ENCODE measurements at places on chromosomes 5 and 9.

GRCh38 chr5:65837139-65837538 lies 89.2 kb upstream of the ERBIN start:
- no peak for DNase-seq
- H3K36me3 ChIP-seq, result no peaks in the 10 kb centered on the region
- H3K4me1 ChIP-seq, result no peaks in the 10 kb centered on the region
- no peak overlapping the region for H3K27ac ChIP-seq

DNA sequence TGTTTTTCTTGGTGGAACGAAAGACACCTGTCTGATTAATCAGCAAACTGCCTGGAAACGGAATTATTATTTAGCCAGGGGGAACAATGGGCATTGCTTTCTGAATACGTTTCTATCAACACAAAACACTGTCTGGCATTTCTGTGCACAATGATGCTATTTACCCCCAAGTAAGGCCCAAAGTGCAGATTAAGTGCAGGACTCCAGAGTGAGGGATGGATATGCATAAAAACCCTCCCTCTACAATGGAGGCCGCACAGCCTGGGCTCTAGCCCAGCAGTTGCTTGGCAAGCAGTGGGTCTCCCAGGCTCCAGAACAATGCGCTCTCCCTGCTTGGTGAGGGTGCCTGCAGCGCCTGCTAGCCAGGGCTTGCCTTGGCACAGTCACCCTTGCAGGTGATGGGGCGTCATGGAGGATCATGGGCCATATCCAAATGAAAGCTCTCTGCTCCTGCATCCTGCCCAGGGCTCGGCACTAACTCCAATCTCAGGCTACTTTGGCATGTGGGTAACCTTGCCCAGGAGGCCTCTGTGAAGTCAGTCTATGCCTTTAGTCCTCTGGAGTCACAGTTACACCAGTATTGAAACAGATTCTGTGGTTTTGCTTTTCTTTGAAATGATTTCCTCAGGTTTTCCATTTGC lies 11.5 kb upstream of the SPATA24 start:
- DNase-seq, result no peak

DNA sequence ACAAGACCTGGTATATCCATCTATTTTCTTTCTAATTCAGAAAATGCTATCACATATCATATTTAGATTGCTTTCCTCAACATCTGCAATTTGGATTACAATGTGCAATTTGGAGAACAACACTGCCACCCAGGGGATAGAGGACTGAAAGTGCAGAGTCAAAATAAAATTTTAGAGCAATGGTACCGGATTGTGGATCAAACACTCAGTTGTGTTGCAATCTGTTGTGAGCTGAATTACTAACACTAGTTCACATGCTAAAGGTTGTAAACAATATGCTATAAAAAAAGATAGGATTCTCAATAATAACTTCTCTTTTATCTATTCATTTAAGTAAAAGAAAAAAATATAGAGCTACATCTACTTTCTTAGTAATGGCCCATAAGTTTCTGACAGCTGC lies 11.9 kb upstream of the SRFBP1 start:
- H3K4me3 ChIP-seq, result no peak overlapping the region
- no peak overlapping the region for H3K27ac ChIP-seq
- no peaks in the 10 kb centered on the region for H3K4me1 ChIP-seq
- DNase-seq, result no peak

- H3K36me3 ChIP-seq, result no peaks in the 10 kb centered on the region
- H3K4me1 ChIP-seq, result no peaks in the 10 kb centered on the region
- H3K27me3 ChIP-seq, result no peaks in the 10 kb centered on the region
- no peak overlapping the region for H3K4me3 ChIP-seq
- no peak overlapping the region for H3K27ac ChIP-seq
These were observed 93.6 kb downstream of the ROR2 start for GRCh38 chr9:91856419-91856818.

DNA sequence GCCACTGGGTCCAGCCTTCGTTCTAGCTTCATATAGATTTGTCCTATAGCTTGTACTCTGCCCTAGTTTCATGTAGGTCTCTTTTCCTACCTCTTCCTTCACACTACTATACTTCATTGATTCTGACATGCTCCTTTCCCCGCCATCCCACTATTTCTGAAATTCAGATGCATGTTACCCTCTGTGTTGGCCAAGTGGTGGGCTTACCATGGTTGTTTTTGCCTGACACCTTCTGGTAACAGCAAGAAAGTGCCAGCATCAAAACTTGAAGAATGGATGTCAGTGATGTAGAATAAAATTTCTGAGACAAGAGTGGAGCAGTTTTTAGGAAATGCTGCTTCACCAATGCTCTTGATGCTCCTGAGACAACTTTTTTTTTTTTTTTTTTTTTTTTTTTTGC lies 19.5 kb upstream of the SERINC5 start:
- no peaks in the 10 kb centered on the region for H3K4me1 ChIP-seq
- no peak for DNase-seq
- no peak overlapping the region for H3K27ac ChIP-seq
- H3K27me3 ChIP-seq, result no peaks in the 10 kb centered on the region
- H3K36me3 ChIP-seq, result no peaks in the 10 kb centered on the region

GRCh38 chr9:133715866-133716563 lies 22.1 kb downstream of the SARDH start:
- no peaks in the 10 kb centered on the region for H3K36me3 ChIP-seq
- no peaks in the 10 kb centered on the region for H3K27me3 ChIP-seq
- no peak overlapping the region for H3K4me3 ChIP-seq
- no peak for DNase-seq

GRCh38 chr5:63043792-63044191 lies 465.2 kb downstream of the LRRC70 start:
- no peak overlapping the region for H3K27ac ChIP-seq
- no peaks in the 10 kb centered on the region for H3K36me3 ChIP-seq
- no peaks in the 10 kb centered on the region for H3K4me1 ChIP-seq
- DNase-seq, result no peak
- H3K4me3 ChIP-seq, result no peak overlapping the region

- DNase-seq, result no peak
- H3K27me3 ChIP-seq, result no peaks in the 10 kb centered on the region
- peak overlapping the region; percentile 62 for H3K4me3 ChIP-seq
These were observed 1.1 kb upstream of the NOTCH1 start for GRCh38 chr9:136546697-136547501.

GRCh38 chr9:23375511-23375910 lies 450.5 kb downstream of the ELAVL2 start:
- no peaks in the 10 kb centered on the region for H3K27me3 ChIP-seq
- no peak overlapping the region for H3K4me3 ChIP-seq
- no peak overlapping the region for H3K27ac ChIP-seq
- no peaks in the 10 kb centered on the region for H3K36me3 ChIP-seq
- H3K4me1 ChIP-seq, result no peaks in the 10 kb centered on the region
- no peak for DNase-seq

DNA sequence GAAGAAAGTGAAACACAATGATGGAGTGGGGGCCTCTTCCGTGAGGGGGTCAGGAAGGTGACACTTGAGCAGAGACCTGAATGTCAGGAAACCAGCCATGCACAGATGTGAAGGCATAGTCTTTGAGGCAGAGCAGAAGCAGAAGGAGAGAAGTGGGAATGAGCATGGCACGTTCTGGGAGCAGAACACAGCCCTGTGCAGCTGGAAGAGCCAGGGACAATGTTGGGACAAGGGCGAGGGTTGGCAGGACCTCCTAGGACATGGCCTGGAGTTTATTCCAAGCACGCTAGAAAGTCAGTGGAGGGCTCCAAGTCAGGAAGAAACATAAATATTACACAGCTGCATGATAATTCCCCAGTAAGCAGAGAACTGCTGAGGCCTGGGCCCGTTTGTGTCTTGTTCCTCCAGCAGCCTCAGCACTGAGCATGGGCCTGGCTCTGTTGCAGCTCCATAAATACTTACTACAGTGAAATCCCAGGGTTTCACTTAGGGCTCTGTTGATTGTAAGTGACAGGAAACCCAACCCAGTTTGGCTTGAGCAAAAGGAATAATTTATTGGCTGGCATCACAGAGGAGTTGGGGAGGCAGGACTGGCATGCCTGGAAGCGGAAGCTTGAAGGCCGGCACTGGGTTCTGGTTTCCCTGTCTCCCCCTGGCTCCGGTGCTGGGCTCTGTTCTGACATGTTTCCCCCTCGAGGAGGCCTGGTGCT lies 66.2 kb downstream of the MVB12B start:
- no peak overlapping the region for H3K27ac ChIP-seq
- no peak for DNase-seq
- H3K4me3 ChIP-seq, result no peak overlapping the region
- H3K27me3 ChIP-seq, result no peaks in the 10 kb centered on the region
- H3K36me3 ChIP-seq, result no peaks in the 10 kb centered on the region
- peaks cover 11% of the 10 kb centered on the region for H3K4me1 ChIP-seq

DNA sequence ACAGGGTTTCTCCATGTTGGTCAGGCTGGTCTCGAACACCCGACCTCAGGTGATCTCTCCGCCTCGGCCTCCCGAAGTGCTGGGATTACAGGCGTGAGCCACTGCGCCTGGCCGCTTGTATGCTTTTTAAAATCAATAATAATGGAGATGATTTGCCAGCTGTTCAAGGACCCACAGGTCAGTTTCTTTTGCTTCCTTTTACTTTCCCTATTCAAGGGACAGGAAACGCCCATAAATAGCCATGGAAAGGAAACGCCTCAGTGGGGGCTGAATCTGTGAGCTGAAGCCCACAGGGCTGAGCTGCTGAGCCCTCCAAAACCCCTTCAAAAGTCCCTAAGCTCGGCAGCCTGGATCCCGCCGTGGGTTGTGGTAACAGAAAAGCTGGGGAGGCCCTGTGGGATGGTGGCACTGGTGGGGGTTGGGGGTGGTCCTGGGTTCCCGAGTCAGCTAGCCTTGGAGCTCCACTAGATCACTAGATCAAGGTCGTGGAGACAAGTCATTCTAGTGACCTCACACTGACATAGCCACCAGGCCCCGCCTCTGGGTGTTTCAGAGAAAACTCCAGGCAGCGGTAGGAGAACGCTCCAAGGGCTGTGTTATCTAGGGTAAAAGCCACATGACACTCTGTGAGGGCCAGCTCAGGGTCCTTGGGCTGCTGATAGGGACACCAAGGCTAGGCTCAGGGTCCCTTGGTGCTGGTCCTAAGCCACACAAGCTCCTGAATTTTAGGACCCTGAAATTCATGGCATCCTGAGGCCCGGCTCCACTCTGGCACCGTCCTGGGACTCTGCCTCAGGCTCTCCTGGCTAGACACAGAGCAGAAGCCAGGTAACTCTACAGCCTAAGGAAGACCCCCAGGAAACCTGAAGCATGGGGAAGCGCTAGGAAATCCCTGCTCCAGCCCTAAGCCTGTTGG lies 18.0 kb upstream of the DUSP1 start:
- no peaks in the 10 kb centered on the region for H3K27me3 ChIP-seq
- H3K27ac ChIP-seq, result no peak overlapping the region

DNA sequence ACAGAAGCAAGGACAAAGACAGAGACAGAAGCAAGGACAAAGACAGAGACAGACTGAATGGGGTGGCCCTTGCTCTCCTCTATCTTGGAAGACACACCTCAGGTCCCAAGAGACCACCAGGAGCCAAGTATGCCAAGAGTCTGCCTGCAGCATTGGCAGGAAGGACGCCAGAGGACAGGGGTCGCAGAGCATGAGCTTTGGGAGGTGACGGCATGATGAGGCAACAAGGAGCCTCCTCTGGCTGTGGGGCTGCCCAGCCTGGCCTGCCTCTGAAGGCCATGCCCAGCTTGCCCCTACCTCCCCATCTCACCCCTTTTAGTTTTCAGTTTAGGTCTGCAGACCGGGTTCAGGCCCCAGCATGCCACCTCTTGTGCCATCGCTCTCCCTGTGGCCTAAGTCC lies 17.6 kb downstream of the PDGFRB start:
- no peaks in the 10 kb centered on the region for H3K27me3 ChIP-seq
- DNase-seq, result no peak
- no peak overlapping the region for H3K4me3 ChIP-seq

DNA sequence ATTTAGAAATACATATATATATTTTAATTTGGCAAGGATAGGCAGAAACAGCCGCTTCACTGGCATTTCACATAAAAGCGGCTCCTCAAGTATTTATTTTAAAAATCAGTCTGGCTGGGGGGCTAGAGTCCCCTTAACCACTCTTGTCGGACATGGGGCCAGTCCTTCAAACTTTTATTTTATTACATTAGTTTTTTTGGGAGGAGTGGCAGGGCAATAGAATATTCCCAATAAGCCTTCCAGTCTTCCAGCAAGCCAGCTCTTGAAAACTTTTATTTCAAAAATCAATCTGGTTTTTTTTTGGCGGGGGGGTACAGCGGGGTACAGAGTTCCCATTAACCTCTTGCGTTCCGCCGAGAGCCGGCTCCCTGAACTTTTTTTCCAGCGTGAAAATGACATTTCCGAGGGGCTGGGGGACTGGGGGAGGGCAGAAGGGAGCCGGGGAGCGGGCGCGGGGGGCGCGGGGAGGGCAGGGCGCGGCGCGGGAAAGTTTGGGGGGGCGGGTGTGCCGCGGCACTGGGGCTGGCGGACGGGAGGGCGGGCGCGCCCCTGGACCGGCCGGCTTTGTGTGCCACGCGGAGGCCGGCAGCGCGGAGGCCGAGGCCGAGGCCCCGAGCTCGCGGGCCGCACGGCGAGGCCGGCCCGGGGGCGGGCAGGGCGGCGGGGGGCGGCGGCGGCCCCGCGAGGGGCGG lies 504 bp upstream of the ZNF618 start:
- peaks cover 10% of the 10 kb centered on the region for H3K27me3 ChIP-seq
- no peak overlapping the region for H3K27ac ChIP-seq
- no peaks in the 10 kb centered on the region for H3K4me1 ChIP-seq
- DNase-seq, result no peak
- no peak overlapping the region for H3K4me3 ChIP-seq

- no peak overlapping the region for H3K4me3 ChIP-seq
- H3K27ac ChIP-seq, result no peak overlapping the region
These were observed 98.0 kb downstream of the PLPPR1 start for GRCh38 chr9:101126556-101126955.

DNA sequence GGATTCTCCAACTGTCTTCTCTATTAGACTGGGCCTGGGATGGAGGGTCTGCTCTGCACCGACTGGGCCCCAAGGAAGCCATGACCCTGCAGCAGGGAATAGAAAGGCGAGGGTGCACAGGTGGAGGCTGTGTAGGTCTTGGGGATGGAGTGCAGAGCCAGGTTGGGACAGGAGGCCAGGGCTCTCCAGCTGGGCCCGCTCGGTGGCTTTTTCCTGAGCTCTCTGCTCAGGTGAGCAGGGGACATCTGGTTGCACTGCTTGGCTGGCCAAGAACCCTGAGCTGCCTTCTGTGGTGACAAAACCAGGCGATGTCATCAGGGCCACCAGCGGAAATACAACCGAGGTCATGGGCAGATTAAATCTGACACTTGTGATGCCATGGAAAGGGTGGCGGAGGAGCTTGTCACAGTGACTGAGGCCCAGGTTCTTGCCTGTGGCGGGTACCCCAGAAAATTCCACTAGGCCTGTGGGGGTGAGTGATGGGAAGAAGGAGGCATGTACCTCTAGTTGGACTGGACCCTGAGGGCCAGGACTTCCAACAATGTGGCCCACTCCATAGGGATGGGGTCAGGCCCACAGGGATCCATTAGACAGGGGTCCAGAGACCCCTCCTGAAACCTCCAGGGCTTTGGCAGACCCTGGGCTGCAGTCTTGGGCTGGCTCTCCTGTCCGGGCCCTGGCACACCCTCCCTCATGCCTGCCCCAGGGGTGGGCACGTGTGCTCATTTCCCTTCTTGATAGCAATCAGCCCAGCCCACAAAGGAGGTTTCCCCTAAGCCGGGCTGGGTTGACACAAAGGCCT lies 4.4 kb upstream of the IL3 start:
- peak; percentile 63 for DNase-seq
- H3K4me3 ChIP-seq, result no peak overlapping the region
- H3K27ac ChIP-seq, result peak overlapping the region; percentile 65
- H3K4me1 ChIP-seq, result peaks cover 44% of the 10 kb centered on the region
- H3K27me3 ChIP-seq, result no peaks in the 10 kb centered on the region
